ENCODE measurements at places on chromosomes 4 and X.
A peak's percentile ranks its signal among the peaks of the same experiment; 100 is the strongest.

DNA sequence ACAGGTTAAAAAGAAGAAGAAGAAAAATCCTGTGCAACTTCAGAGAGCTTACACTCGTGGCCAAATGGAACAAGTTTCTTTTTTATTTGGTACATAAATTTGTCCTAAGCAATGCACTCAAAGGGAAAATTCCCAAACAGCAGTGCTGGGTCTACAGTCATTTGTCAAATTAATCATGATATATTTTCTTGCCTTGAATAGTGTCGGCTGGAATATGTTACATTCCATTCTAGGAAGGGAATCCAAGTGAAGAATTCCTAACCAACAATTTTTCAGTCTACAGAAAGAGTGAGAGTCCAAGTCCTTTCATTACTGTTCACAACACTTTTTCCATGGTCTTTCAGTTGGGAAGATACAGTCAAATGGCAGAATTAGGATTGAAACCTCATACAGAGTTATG, 63.9 kb downstream of the HAND2 start:
- DNase-seq: no peak
- no peaks in the 10 kb centered on the region for H3K4me1 ChIP-seq
- no peak overlapping the region for H3K27ac ChIP-seq
- no peak overlapping the region for H3K4me3 ChIP-seq

- peaks cover 28% of the 10 kb centered on the region for H3K4me1 ChIP-seq
- DNase-seq: no peak
- H3K27me3 ChIP-seq: peaks cover 5% of the 10 kb centered on the region
- H3K4me3 ChIP-seq: peak overlapping the region; percentile 99
- peak overlapping the region; percentile 99 for H3K27ac ChIP-seq
These were observed 408 bp downstream of the TET2 start for GRCh38 chr4:105147016-105147552.

DNA sequence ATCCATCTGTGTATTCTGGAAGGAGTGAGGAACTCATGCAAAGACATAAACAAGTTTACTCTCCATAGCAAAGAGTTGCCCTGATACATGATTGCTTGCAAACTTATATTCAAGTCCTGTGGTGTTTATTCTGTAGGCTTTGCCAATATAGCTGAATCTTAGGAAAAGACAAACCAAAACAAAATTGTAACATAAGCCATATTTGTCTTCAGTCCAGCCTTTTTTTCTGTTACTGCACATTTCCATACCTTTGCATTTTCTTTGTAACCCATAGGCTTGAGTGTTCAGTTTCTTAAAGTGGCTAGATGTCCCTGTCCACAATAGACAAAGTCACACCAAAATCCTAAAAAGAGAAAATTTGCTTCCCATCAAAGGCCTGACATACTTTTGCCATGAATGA, 120.4 kb downstream of the PPARGC1A start:
- H3K4me1 ChIP-seq: no peaks in the 10 kb centered on the region
- H3K4me3 ChIP-seq: no peak overlapping the region
- no peaks in the 10 kb centered on the region for H3K27me3 ChIP-seq
- no peak for DNase-seq
- H3K36me3 ChIP-seq: no peaks in the 10 kb centered on the region

DNA sequence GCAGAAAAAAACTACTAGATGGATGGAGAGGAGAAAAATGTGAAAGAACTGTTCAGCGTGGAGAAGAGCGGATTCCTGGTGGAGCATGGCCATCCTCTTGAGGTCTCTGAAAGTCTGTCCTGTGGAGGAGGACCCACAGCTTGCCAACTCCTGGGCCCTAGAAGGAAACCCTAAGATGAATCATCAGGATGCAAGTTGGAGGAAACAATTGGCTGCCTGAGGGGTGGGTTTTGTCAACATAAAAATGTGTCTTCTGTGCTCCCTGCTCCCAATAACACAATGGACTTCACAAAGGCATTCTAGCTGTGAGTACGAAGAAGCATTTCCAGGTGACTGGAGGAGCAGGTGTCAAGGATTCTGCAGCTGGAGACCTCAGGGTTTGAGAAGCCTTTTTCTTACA, 37.2 kb downstream of the CNGA2 start:
- no peaks in the 10 kb centered on the region for H3K4me1 ChIP-seq
- H3K36me3 ChIP-seq: no peaks in the 10 kb centered on the region
- H3K27me3 ChIP-seq: no peaks in the 10 kb centered on the region
- H3K27ac ChIP-seq: no peak overlapping the region

DNA sequence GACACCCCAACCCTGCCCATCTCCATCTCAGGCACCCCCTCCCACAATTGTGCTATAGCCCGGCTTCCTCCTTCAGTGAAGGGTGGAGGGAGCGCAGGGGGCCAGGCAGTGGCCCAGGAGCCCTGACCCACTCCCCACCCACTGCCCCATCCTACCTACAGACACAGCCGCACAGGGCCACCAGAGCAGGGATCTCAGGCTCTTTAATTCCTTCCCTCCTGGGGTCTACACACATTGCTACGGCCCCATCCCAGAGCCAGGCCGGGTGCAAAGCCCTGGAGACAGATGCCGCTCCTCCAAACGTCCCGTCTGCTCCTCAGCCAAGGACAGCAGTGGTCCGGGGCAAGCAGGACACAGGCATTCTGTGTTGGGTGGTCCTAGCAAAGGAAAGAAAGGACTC, 12.8 kb upstream of the DUSP9 start:
- H3K27me3 ChIP-seq: peaks cover 3% of the 10 kb centered on the region
- no peak overlapping the region for H3K4me3 ChIP-seq
- no peak for DNase-seq
- no peaks in the 10 kb centered on the region for H3K4me1 ChIP-seq

- H3K36me3 ChIP-seq: no peaks in the 10 kb centered on the region
- no peak overlapping the region for H3K27ac ChIP-seq
- H3K4me1 ChIP-seq: no peaks in the 10 kb centered on the region
These were observed 31.4 kb downstream of the SUPT20HL1 start for GRCh38 chrX:24391843-24392242.

DNA sequence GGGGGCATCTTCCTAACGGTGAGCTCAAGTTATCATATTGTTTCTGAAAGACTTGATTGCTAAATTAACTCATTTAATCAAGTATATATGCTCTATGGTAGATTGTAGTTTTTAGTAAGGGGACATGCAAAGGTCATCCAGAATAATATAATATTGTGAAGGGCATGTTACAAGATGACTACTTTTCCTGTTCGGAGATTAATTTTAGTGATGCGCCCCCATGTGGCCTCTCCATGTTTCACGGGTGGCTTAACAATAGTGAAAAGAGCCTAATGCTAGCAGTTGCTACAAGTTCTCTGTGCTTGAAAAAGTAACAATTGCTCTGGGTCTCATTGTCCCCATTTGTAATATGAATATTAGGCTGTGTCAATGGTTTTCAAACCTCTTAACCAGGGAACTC, 12.2 kb downstream of the SMPX start:
- peak; percentile 3 for DNase-seq
- H3K4me1 ChIP-seq: no peaks in the 10 kb centered on the region
- H3K27me3 ChIP-seq: peaks cover 16% of the 10 kb centered on the region
- H3K4me3 ChIP-seq: no peak overlapping the region
- no peak overlapping the region for H3K27ac ChIP-seq
- no peaks in the 10 kb centered on the region for H3K36me3 ChIP-seq

- H3K4me1 ChIP-seq: no peaks in the 10 kb centered on the region
- H3K27ac ChIP-seq: no peak overlapping the region
- no peaks in the 10 kb centered on the region for H3K27me3 ChIP-seq
These were observed 21.3 kb upstream of the SOX3 start for GRCh38 chrX:140526171-140526570.

DNA sequence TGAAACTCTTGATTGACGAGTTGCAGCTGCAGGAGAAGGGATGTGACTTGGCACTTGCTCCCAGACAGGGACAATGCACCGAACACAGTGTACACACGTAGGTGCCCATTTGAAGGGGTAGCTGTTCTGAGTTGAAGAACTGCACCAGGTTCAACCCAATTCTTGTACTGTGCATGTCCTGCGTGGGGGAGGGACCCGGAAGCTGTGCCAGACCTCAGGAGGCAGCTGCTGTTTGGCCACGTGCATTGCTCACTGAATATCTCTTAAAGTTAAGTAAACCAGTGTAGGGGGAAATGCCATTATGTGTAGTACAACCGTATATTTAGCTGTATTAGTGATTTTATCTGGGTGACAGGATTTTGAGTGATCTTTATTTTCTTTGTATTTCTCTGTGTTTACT, 12.0 kb upstream of the RBBP7 start:
- H3K4me1 ChIP-seq: peaks cover 5% of the 10 kb centered on the region
- H3K27me3 ChIP-seq: peaks cover 21% of the 10 kb centered on the region
- peak overlapping the region; percentile 63 for H3K4me3 ChIP-seq
- DNase-seq: no peak
- H3K36me3 ChIP-seq: no peaks in the 10 kb centered on the region

- H3K27me3 ChIP-seq: peaks cover 88% of the 10 kb centered on the region
- peak overlapping the region; percentile 85 for H3K4me3 ChIP-seq
- no peak for DNase-seq
- peaks cover 47% of the 10 kb centered on the region for H3K4me1 ChIP-seq
- H3K27ac ChIP-seq: peak overlapping the region; percentile 37
These were observed 1.3 kb downstream of the NEUROG2 start for GRCh38 chr4:112514647-112515197.

GRCh38 chrX:48475296-48475695, 703 bp upstream of the FTSJ1 start:
- H3K36me3 ChIP-seq: peaks cover 27% of the 10 kb centered on the region
- peak overlapping the region; percentile 88 for H3K4me3 ChIP-seq
- H3K27ac ChIP-seq: peak overlapping the region; percentile 96
- no peak for DNase-seq
- peaks cover 23% of the 10 kb centered on the region for H3K4me1 ChIP-seq

GRCh38 chr4:6969826-6970800, 60.5 kb downstream of the TBC1D14 start:
- DNase-seq: no peak
- H3K4me1 ChIP-seq: peaks cover 6% of the 10 kb centered on the region
- H3K36me3 ChIP-seq: no peaks in the 10 kb centered on the region
- no peak overlapping the region for H3K27ac ChIP-seq

DNA sequence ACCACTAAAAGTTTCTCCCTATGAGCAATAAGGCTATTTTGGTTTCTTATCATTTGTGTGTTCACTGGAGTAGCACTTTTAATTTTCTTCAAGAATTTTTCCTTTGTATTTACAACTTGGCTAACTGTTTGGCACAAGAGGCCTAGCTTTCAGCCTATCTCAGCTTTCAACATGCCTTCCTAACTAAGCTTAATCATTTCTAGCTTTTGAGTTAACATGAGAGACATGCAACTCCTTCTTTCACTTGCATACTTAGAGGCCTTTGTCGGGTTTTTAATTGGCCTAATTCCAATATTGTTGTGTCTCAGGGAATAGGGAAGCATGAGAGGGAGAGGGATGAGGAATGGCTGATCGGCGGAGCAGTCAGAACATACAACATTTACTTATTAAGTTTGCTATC, 349.8 kb downstream of the OPHN1 start:
- no peak overlapping the region for H3K27ac ChIP-seq
- H3K4me3 ChIP-seq: no peak overlapping the region
- no peaks in the 10 kb centered on the region for H3K27me3 ChIP-seq
- no peak for DNase-seq
- no peaks in the 10 kb centered on the region for H3K4me1 ChIP-seq

- H3K27me3 ChIP-seq: peaks cover 23% of the 10 kb centered on the region
- H3K36me3 ChIP-seq: no peaks in the 10 kb centered on the region
- peak; percentile 68 for DNase-seq
These were observed 2.2 kb downstream of the MAMLD1 start for GRCh38 chrX:150365051-150365989.

GRCh38 chr4:153635846-153636245, 48.2 kb upstream of the TLR2 start:
- no peak for DNase-seq
- no peak overlapping the region for H3K27ac ChIP-seq
- H3K4me3 ChIP-seq: no peak overlapping the region
- no peaks in the 10 kb centered on the region for H3K4me1 ChIP-seq

GRCh38 chrX:10709276-10709675, 88.9 kb upstream of the MID1 start:
- H3K4me1 ChIP-seq: no peaks in the 10 kb centered on the region
- no peak overlapping the region for H3K27ac ChIP-seq
- H3K27me3 ChIP-seq: no peaks in the 10 kb centered on the region

DNA sequence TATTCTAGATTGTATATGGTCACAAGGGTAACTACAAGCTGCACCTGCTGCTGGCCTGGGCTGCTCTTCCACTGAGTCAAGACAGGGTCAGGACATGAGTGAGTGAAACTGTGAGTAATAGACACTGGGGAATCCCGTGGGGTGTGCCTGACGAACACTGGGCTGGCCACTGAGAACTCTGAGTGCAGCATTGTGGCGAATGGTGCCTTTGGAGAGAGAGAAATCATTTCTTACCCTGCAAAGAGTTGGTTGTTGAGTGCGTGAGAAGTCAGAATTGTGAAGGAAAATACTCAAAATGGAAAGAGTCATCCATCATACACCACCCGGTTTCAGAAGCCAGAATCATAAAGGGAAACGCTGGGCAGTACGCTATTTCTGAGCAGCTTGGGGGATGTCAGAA, 43.1 kb upstream of the LSM6 start:
- H3K27me3 ChIP-seq: peaks cover 6% of the 10 kb centered on the region
- DNase-seq: peak; percentile 86
- peaks cover 6% of the 10 kb centered on the region for H3K4me1 ChIP-seq
- H3K4me3 ChIP-seq: no peak overlapping the region

- H3K27ac ChIP-seq: peak overlapping the region; percentile 65
- peak overlapping the region; percentile 24 for H3K4me3 ChIP-seq
- peaks cover 89% of the 10 kb centered on the region for H3K4me1 ChIP-seq
- no peaks in the 10 kb centered on the region for H3K27me3 ChIP-seq
- peak; percentile 47 for DNase-seq
These were observed 17.8 kb downstream of the WDR1 start for GRCh38 chr4:10098780-10099160.

DNA sequence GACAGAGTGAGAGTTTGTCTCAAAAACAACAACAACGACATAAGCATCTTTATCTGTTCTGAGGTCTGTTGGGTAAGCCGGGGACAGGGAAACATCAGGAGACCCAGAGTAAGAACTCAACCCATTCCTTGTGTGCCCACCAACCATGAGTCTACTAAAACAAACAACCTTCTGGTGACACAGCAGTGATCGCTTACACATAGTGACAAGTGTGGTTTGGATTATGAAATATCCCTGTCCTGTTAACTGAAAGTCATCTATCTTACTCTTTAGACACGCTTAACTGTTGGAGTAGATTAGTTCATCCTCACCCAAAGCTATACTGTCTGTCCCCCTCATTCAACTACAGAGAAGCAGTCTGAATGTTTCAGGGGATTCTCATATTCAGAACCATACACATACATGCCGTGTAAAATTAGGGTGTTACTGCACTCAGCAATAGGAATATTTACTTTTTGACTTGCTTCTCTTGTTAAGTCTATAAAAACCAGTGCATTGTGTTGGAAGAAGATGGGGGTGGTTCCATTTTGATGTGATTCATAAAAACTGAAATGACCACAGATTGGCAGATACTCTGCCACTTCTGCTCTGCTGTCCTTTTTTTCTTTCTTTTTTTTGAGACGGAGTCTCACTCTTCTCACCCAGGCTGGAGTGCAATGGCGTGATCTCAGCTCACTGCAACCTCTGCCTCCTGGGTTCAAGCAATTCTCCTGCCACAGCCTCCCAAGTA, 27.4 kb downstream of the PHKA2 start:
- H3K36me3 ChIP-seq: peaks cover 3% of the 10 kb centered on the region
- H3K27ac ChIP-seq: no peak overlapping the region
- H3K4me1 ChIP-seq: peaks cover 10% of the 10 kb centered on the region
- H3K27me3 ChIP-seq: no peaks in the 10 kb centered on the region
- DNase-seq: no peak
